ENCODE measurements at places on chromosomes 11 and 22.

DNA sequence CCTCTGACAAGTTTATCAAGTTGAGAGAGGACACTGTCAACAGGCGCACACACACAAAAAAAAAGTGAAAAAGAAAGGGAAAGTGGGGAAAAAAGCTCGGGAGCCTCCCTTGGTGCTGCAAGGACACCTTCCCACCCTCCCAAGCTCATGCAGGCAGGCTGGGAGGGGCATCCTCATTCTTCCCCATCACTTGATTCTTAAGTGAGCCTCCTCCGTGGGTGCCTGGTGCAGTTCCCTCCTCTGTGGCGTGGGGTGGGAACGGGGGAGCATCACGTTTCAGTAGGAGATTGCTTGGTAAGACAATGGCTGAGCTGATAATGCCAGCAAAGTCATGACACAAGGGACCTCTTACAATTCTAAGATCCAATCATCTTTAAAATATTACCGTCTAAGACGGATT, 108.8 kb downstream of the NXPE2 start:
- DNase-seq = no peak

GRCh38 chr22:24289114-24289513, 18.5 kb downstream of the SPECC1L start:
- no peak for DNase-seq

GRCh38 chr22:48104766-48105165, 1342.3 kb downstream of the TBC1D22A start:
- no peak for DNase-seq

GRCh38 chr11:60951904-60952741, at the start of gene SLC15A3:
Gene SLC15A3 (minus strand): TSS chr11:60952176. CDS start chr11:60951551, 625 bp downstream.
- peak; percentile 37 for DNase-seq

DNA sequence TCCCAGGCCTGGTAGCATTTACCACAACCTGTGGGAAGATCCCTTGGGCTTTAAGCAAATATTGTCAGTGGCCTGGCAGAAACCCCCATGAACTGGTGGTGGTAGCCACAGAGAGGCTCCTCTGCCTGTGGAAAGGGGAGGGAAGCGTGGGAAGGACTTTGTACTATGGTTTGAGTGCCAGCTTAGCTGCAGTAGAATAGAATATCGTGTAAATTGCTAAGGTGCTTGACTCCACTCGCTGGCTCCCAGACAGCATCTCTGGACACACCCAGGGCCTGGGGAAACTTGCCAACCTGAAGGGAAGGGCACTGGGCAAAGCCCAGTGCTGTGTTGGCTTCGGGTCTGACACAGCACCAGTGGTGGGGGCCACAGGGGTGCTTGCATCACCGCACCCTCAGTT, 52.6 kb downstream of the XRRA1 start:
- no peak for DNase-seq

GRCh38 chr11:124877631-124877909, 12.3 kb downstream of the ROBO3 start:
- DNase-seq = no peak

DNA sequence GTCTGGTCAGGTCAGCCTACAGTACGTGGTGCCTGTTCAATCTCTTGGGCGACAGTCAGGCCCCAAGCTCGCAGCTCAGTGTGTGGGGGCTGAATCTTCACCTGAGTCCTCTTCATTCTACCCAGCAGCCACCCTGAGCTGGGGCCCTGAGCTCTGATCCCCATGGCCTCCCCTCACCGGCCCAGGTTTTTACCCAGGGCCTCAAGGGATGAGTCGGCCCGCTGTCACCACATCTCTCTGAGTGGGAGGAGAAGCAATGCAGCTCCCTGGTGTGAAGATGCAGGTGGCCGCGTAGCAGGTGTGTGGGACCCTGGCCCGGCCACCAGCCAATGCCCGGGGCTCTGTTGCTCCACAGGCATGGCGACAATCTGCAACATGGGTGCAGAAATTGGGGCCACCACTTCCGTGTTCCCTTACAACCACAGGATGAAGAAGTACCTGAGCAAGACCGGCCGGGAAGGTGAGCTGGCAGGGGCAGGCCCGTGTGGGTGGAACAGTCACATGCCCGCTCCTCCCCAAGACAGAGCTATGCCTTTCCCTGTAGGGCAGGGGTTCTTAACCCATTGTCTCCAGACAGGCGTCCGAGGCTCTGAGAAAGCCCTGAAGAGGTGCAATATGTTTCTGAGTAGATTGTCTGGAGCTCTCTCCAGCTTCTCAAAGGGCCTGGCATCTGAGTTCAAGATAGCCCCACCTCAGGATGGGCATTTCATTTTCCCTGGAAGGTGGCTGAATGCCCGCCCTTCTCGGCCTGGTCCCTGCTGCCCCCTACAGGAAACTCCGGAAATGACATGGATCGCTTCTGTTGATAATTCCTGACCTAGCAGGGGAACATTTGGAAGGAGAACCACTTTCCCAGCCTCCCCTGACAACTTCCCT, 26.9 kb downstream of the POLR3H start:
- peak; percentile 32 for DNase-seq

DNA sequence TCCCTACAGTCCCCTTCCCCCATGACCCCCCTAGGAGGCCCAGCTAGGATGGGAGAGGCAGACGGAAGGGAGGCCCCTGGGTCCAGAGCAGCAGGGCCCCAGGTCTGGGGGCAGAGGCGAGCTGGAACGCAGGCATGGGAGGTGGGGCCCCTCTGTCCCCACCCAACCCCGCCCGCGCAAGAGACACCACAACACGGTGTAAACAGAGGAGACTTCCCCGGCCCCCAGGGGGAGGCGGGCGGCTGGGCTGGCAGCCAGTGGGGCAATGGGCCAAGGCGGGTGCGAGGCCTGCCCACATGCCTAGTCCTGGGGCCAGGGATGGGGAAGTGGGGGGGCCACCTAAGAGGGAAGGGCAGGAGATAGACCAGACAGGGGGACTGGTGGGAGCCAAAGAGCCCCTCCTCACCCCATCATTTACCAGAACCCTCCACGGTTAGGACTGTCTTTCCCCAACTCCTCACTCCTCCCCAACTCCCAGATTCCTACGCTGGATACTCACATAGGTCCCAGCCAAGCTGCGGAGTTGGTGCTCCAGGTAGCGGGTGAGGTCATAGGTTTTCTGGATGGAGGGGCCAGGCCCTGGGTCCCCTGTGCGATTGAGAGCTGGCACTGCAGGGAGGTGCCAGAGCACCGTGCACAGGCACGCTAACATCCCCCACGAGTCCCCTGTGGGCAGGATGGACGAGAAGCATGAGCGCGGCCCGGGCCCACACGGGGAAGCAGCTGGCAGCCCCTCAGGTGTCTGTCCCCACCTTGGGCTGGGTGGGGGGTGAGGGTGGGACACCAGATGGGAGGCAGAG, 6.2 kb downstream of the CLCF1 start:
- no peak for DNase-seq

DNA sequence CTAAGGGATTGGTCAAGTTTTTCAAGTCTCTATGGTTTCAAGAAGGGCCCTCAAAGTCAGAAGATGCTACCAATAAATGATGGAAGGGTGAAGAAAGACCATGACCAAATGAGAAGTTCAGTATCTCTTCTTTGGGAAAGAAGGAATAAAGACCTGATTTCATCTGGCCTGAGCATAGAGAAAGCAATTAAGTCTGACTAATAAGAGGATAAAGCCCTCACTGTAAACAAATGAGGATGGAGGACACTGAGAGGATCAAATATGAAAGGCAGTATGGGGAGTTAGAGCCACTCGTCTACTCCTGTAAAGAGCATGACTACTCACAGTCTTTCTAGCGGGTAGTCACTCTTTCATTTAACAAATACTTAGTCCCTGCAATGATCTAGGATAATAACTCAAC, 44.6 kb downstream of the FAM168A start:
- no peak for DNase-seq

GRCh38 chr11:47208628-47209027, 6.1 kb upstream of the DDB2 start:
- DNase-seq = no peak

- DNase-seq = no peak
These were observed 40.0 kb downstream of the COMMD9 start for GRCh38 chr11:36249246-36249645.

DNA sequence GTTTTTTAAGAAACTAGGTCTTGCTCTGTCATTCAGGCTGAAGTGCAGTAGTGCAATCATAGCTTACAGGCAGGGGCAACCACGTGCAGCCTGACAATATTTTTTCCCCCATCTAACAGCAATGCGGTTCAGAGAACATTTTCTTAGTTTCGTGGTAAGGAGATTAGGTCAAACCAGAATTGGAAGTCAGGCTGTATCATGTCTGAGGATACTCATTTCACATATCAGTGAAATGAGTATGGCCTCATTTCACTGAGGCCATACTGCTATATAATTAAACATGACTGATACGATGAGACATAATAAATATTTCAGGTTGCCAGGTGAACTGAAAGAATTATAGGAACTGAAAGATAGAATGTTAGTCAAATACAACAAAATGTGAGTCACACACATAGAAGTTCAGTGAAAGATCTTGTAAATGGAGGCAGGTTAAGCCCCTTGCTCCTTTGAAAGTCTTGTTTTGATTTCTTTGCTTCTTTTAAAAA, 32.5 kb upstream of the IZUMO1R start:
- no peak for DNase-seq

DNA sequence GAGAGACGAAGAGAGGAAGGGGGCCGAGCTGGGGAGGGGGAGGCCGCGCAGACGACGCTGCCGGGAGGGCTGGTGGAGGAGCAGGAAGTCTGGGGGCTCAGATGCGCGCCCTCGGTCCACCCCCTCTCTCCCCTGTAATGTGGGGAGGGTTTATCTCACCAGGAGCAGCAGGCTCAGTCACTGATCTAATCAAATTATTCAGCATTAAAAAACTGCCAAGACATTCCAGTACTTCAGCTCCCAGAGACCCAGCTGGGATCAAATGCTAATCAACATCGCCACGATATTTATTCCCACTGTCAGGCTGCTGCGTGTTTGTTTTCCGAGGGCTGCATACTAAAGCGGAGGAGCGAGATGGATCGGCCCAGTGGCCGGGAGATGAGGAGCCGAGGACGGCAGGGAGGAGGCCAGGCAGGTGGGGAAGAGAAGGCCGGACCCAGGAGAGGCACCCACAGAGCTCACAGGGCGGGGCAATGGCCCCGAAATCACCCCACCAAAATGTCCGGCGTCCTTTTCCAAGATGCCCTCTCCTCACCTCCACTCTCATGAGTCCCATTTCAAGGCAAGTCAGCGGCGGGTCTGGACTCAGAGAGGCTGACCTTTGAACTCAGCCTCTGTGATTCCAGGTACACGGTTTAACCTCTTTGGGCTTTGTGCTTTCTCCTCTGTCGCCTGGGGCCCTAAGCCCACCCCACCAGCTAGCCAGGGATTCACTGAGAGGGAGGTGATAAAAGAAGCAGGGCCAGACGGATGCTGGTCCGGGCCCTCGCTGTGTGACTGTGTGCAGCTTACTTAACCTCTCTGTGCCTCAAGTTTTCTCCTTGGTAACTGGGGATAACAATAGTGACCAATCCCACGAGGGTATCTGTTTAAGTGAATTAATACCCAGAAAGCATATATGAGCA, 502.1 kb downstream of the MN1 start:
- no peak for DNase-seq

DNA sequence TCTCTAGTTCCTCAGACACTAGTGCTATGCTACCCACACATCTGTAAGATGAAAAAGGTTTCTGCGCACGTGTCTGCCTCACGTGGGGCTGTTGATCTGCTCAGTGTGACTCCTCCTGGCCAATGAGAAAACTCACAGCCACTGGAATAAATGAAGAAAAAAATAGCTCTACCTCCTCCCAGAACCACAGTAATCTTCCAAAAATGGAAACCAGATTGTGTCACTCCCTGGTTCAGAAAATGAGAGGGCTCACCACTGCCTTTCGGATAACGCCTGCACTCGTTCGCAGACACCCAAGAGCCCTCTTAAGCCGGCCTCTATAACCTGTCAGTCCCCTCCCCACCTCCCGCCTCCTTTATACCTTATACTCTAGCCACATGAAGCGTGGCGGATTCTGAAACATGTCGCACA, 5.1 kb downstream of the APBB1 start:
- DNase-seq = no peak

DNA sequence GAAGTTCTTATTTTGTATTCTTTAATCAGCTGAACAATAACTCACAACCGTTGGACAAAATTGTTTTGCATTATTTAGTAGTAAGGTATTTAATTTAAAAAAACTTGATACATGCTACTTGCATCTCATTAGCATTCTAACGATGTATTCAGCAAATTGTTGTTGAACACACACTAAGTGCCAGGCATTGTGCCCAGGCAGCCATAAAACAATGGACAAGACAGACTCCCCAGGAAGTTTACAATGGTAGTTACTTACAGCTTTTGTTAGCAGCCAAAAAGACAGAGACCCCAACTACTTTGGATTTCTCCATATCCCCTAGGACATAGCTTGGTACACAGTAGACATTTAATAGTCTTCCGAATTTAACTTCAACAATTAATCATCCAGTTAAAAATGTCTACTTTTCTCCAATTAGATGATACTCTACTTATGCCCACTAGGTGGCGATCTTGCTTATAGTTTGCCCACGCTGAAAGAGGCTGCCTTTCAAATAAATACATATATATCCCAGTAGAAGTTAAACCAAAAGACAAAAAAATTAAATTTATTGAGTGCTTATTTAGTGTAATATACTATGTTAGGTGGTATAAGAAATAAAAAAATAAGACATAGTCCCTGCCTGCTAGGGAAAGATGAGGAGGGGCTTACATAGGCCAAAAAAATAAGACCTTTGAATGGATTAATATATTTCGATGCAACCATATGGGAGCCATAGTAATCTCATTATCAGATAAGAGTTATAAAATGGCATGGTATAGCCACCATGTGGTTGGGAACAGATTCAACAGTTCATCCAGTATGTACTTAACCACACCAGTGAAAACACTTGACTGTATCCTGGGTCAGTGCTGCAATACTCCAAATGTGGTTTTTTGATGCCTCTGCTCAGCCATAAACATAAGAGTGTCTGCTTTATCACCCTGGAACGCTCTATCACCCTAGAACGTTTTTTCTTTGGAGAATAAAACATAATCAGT, 2.0 kb upstream of the FJX1 start:
- DNase-seq = peak; percentile 59

DNA sequence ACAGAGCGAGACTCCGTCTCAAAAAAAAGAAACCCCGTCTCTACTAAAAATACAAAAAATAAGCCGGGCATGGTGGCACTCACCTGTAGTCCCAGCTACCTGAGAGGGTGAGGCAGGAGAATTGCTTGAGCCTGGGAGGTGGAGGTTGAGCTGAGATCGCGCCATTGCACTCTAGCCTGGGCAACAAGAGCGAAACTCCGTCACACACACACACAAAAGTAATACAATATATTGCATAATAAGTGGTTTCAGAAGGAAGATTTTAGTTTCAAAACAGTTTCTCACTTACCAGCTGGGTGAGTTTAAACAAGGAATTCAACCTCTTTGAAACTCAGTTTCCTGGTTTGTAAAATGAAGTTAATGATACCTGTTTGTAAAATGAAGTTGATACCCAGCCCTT, 32.7 kb upstream of the HTR3A start:
- no peak for DNase-seq

DNA sequence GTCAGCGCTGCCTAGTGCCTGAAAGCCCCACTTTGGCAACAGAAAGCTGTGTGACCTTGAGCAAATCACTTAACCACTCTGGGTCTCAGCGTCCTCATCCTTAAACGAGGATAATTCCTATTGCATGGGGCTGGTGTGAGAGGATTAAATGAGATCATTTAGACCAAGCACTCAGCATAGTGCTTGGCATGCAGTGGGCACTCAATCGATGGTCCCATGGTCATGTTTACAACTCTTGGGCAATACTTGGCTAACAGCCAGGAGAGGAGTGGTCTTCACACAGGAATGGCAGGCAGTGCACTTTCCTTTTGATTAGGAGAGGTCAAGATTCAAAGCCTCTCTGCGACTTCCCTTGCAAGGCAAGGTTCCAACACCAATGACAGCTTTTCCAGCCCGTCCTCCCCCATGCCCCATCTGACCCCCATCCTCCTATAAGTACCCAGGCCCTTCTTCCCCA, 14.1 kb downstream of the TNKS1BP1 start:
- no peak for DNase-seq

GRCh38 chr11:58060939-58061672, 30.4 kb downstream of the OR6Q1 start:
- DNase-seq = no peak

All from hypothalamus (tissue), 51 donors.